ENCODE measurements at places on chromosomes 6 and 20.

- DNase-seq, result no peak
Observed at GRCh38 chr20:8187740-8188139, 55.7 kb downstream of the PLCB1 start.

DNA sequence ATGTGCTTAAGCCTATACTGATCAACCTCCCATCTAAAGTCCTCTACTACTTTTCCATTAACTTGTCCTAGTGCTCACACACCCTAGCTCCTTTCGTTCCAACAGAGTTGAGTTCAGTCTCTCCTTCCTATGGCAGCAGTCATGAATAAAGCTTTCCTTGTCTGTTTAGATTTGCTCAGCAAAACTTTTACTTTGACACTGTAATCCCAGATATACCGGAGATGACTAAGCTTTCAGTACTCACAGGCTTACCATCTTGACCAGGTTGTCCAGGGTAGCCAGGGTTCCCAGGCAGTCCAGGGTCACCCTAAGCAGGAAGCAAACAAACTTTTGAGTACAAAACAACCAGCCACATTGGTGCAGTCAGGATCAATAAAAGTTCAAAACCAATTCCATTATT lies 90.7 kb downstream of the COL21A1 start:
- no peak for DNase-seq

GRCh38 chr20:46151936-46152335 lies 33.8 kb downstream of the CD40 start:
- DNase-seq, result peak; percentile 7

- DNase-seq, result no peak
Observed at GRCh38 chr6:101777646-101778045, 384.1 kb downstream of the GRIK2 start.

GRCh38 chr6:84136364-84137050 lies 90.9 kb downstream of the CEP162 start:
- DNase-seq, result no peak

DNA sequence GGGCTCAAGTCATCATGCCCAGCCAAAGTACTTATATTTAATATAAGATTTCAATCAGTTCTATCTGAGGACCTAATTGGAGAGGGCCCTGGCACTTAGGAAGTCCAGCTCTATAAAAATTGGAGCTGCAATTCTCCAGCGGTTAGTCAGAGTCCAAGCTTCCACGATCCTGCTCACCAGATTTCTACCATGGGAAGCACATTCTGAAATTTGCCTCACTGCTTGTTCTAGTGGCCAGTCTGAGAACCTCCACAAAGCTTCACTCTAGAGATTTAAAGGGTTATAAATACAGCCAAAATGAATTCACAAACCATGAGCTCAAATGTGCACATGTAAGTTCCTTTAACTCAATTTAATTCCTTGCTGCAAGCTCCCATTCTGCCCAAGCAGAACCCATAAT lies 33.5 kb downstream of the PNLDC1 start:
- no peak for DNase-seq

- no peak for DNase-seq
Observed at GRCh38 chr6:107511511-107511993, 21.6 kb downstream of the SOBP start.

DNA sequence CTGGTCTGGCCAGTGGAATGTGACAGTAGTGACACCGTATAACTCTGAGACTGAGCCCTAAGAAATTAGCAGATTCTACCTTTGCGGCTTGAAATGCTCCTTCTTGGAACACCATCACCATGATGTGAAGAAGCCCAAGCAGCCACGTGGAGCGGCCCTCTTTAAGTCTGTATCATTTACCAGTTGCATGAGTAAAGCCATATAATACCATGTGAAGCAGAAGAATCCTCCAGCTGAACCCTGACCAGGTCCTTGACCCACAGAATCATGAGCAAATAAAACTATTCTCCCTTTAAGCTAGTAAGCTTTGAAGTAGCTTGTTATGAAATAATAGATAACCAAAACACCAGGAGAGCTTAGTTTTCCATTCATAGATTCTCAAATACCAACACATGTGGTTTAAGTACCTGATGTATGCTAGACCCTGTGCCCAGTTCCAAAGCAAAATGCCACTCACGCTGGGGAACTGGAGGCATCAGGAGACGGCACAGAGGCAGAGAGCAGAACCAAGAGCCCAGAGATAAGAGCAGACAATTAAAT lies 56.8 kb upstream of the SLC32A1 start:
- DNase-seq, result no peak

DNA sequence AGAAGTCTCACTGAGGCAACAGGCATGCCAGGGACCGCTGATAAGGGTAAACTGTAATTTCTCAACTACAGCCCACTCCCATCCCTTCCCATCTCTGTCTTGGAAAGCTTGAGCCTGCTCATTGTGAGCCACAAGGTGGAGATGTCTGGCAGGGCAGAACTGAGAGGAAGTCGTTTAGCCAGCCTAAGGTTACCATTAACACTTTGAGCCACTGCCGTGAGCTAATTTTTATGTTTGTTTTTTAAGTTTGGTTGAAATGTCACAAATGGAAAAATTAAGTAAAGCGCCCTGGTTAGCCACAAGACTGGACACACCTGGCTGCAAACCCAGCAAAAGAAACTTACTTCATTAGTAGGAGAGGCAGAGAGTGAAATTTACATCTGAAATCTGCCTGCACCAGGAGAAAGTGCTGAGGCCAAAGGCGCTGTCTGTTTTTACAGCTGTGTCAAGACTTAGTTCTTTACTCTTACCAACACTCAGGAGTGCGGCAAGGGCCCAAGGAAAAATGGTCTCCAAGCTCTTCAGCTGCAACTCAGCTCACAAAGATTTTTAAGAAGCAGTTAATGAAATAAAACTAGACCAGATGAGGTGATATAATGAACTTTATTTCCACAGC lies 50.0 kb upstream of the FAM83C start:
- no peak for DNase-seq

GRCh38 chr6:91865889-91866288 lies 1279.0 kb upstream of the MAP3K7 start:
- DNase-seq, result no peak

DNA sequence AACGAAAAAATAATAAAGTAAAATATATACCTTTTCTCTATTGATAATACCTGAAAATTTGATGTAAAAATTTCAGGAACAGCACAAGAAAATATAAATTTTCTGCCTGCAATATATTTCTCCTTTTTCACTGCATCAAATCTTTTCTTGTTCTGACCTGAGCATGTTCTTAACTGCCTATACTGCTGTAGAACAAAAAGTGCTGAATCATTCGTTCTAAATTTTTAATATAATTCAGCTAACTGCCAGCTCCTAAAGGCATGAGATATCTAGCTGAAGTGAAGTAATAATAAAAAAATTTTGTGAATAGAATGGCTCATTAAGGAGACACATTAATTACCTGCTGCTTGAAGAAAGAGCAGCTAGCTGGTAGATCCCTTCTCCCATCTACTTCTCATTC lies 188.6 kb upstream of the FKBP1C start:
- DNase-seq, result no peak

- DNase-seq, result no peak
Observed at GRCh38 chr20:10965936-10966470, 292.2 kb upstream of the JAG1 start.

GRCh38 chr6:140379919-140380318 lies 1005.5 kb upstream of the CITED2 start:
- no peak for DNase-seq

Data from stimulated activated CD4-positive, alpha-beta T cell treated with anti-CD3 and anti-CD28 coated beads, TNF-alpha, amount 100 ng/mL, for 24 hours (primary cell).